Glutamatergic neuron (in vitro differentiated cells): ENCODE measurements at places on chromosomes 7 and 10.

DNA sequence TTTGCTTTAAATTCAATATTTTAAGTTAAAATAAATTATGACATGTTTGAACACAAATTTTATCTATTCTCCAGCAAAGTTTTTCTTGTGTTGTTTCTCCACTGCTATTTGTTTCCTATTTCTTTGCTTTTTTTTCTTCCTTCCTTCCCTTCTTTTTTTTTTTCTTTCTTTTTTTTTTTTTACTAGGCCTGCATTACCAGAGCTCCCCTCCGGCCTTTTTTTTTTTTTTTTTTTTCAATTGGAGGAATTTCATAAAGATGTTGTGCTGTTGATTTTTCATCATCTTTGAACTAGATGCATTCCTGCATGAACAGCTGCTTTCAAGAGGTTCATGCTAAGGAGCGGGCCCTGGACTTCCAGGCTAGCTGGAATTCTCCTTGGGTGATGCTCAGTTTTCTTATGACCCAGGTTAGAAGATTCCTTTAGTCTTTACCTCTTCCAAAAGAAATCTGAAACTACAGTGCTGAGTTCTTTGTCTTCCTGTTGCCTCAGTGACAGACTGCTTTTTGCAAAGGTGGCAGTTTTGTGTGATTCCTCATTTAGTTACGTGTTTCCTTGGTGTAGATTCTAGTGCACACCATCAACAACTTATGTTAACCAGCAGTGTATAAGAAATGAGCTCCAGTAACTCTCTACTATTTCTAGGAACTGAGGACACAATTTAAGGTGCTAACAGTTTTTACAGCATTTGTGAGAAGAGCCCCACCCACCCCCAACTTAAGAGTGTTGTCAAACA, 4.8 kb upstream of the CAMK1D start:
- no peak for DNase-seq

DNA sequence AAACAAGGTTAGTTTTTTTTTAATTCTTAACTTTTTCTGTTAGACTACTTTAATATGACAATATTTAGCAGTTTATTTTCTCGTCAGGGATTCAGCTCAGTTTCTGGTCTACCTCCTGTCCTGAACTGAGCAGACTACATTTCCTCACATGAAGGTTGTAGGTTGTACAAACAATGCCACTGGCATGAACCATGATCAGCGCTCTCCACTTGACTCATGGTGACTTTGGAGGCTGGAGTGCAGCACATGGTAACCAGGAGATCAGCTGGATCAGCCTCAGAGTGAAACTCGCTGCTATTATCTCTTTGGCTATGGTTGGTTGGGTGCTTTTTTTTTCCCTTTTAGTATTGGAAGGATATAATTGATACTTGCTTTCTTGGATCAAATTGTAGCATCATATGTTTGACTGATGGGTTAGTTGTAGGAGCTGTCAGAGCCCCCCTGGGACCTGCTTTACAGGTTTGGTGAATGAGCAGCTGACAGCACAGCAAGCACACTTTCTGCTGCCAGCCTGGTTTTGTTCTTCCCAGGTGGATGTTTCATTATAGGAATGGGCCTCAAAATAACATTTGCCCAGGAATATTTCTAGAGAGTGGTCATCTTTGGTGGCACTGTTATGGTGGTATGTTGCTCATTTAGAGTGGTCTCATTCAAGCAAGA, 556.4 kb downstream of the AUTS2 start:
- no peak for DNase-seq

DNA sequence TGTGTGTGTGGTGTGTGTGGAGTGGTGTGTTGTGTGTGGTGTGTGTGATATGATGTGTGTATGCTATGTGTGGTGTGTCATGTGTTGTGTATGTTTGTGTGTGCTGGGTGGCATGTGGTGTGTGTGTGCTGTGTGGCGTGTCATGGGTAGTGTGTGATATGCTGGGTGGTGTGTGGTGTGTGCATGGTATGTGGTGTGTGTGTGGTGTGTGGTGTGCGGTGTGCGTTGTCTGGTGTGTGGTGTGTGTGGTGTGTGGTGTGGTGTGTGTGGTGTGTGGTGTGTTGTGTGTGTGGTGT, 37.5 kb upstream of the DNAJB6 start:
- DNase-seq, result no peak

DNA sequence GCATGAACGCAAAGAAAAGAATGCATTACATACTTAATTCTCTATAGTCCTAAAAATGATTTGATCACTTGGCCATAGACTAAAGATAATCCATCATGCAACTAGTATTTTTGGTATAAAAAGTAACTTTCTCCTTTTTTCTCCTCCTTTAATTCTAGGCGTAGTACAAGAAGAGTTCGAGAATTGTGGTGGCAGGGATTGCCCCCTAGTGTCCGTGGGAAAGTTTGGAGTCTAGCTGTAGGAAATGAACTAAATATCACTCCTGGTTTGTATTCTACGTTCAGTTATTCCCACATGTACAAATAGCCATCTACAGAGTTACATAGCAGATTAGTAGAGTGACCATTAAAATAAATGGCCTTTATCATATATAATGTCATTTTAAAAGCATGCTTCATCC, 45.5 kb upstream of the HELLS start:
- DNase-seq, result no peak

DNA sequence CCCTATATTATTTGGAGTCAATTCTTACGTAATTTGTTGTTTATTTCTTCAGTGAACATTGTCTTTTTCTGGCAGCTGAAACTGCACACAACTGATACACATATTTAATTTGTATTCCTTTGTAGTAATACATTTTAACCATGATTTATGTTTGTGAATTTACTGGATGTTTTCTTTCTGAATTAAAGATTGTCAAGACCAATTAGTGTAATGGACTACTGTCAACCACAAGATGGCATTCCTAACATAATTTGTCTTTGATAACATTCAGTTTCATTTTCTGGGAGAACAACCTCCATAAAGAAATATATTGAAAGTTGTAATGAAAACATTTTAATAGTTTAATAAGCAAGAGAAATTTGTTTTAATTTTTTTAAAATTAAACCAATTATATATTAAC, 10.1 kb downstream of the THNSL1 start:
- no peak for DNase-seq

- no peak for DNase-seq
Observed at GRCh38 chr7:157151626-157152339, 13.1 kb downstream of the UBE3C start.

GRCh38 chr10:62764011-62764410, 40.5 kb upstream of the ADO start:
- DNase-seq, result no peak

GRCh38 chr10:112639298-112639697, 192.3 kb downstream of the VTI1A start:
- no peak for DNase-seq
